Left lung (tissue), 14 donors: ENCODE measurements at places on chromosomes 16 and 17. TPM values are rescaled to one million over a fixed set of nuclear protein-coding genes. Genes with fewer than 3 reads are reported as not detected.

- no peaks in the 10 kb centered on the region for H3K36me3 ChIP-seq
- H3K27ac ChIP-seq = no peak overlapping the region
- H3K27me3 ChIP-seq = peaks cover 7% of the 10 kb centered on the region
- H3K4me1 ChIP-seq = no peaks in the 10 kb centered on the region
- H3K4me3 ChIP-seq = no peak overlapping the region
Measured at GRCh38 chr17:49093131-49093530, 39.4 kb upstream of the B4GALNT2 start.

EPOP gene
- total RNA-seq = 2.1 TPM

DNA sequence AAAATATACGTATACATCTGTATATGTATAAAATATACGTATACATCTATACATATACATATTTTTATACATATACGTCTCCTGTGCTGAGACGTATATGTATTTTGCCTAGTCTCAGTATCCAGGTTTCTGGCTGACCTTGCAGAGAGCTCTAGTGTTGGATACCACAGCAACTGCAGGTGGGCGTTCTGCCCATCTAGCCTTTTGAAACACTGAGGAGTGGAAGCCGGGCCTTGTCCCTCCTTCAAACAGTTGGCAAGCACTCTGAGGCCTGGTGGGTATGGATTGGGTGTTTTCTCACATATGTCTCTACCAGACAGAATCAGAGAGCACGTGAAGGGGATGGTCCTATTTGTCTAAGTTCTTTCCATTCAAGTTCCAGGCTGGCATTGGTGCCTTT is 39.4 kb upstream of the MRC2 start:
- H3K4me3 ChIP-seq = no peak overlapping the region
- H3K27ac ChIP-seq = no peak overlapping the region
- no peaks in the 10 kb centered on the region for H3K4me1 ChIP-seq
- peaks cover 75% of the 10 kb centered on the region for H3K36me3 ChIP-seq
- H3K27me3 ChIP-seq = no peaks in the 10 kb centered on the region
- DNase-seq = no peak

GRCh38 chr17:2214047-2214928 is 89.3 kb downstream of the SMG6 start:
- H3K27me3 ChIP-seq = no peaks in the 10 kb centered on the region
- H3K36me3 ChIP-seq = no peaks in the 10 kb centered on the region
- peak overlapping the region; percentile 81 for H3K27ac ChIP-seq
- H3K4me1 ChIP-seq = peaks cover 36% of the 10 kb centered on the region
- DNase-seq = peak; percentile 62
- H3K4me3 ChIP-seq = peak overlapping the region; percentile 7

- H3K4me1 ChIP-seq = peaks cover 3% of the 10 kb centered on the region
- no peak overlapping the region for H3K27ac ChIP-seq
- H3K4me3 ChIP-seq = no peak overlapping the region
- H3K36me3 ChIP-seq = no peaks in the 10 kb centered on the region
Measured at GRCh38 chr16:15057681-15058417, 2.0 kb upstream of the NTAN1 start.

PRSS22 gene
- total RNA-seq = 16.7 TPM

- no peak overlapping the region for H3K4me3 ChIP-seq
- H3K27ac ChIP-seq = no peak overlapping the region
- no peak for DNase-seq
- no peaks in the 10 kb centered on the region for H3K27me3 ChIP-seq
Measured at GRCh38 chr16:47888142-47888541, 267.7 kb downstream of the ABCC12 start.

GRCh38 chr16:57123974-57124674 is 31.7 kb downstream of the CPNE2 start:
- no peaks in the 10 kb centered on the region for H3K36me3 ChIP-seq
- DNase-seq = no peak
- H3K27me3 ChIP-seq = no peaks in the 10 kb centered on the region
- H3K4me1 ChIP-seq = no peaks in the 10 kb centered on the region
- H3K27ac ChIP-seq = peak overlapping the region; percentile 72

MT1X gene
- 126 TPM for total RNA-seq

EVI2A gene
- total RNA-seq = 16.4 TPM
